Activated CD8-positive, alpha-beta T cell treated with anti-CD3 and anti-CD28 coated beads for 36 hours (primary cell): ENCODE measurements at places on chromosomes 4 and X. TPM values are rescaled to one million over a fixed set of nuclear protein-coding genes. Genes with fewer than 3 reads are reported as not detected.
A peak's percentile ranks its signal among the peaks of the same experiment; 100 is the strongest.

The ING2 gene
- 21.0 TPM for total RNA-seq

- H3K27me3 ChIP-seq, result peaks cover 7% of the 10 kb centered on the region
- no peak overlapping the region for H3K4me3 ChIP-seq
- no peaks in the 10 kb centered on the region for H3K36me3 ChIP-seq
- DNase-seq, result no peak
These were observed 264.3 kb downstream of the NPFFR2 start for GRCh38 chr4:72295966-72296557.

GRCh38 chr4:1715002-1715758 is 3.1 kb upstream of the SLBP start:
- DNase-seq, result no peak
- peaks cover 43% of the 10 kb centered on the region for H3K4me1 ChIP-seq
- H3K27me3 ChIP-seq, result no peaks in the 10 kb centered on the region

The CTAG1A gene
- total RNA-seq, result not detected

- DNase-seq, result no peak
- no peaks in the 10 kb centered on the region for H3K27me3 ChIP-seq
- peaks cover 30% of the 10 kb centered on the region for H3K36me3 ChIP-seq
- no peaks in the 10 kb centered on the region for H3K4me1 ChIP-seq
- no peak overlapping the region for H3K27ac ChIP-seq
- H3K4me3 ChIP-seq, result no peak overlapping the region
These were observed 456.6 kb downstream of the IL15 start for GRCh38 chr4:142092941-142093340.

The GAGE13 gene
- not detected for total RNA-seq

- no peak overlapping the region for H3K4me3 ChIP-seq
- DNase-seq, result no peak
- no peaks in the 10 kb centered on the region for H3K27me3 ChIP-seq
- no peak overlapping the region for H3K27ac ChIP-seq
- no peaks in the 10 kb centered on the region for H3K4me1 ChIP-seq
These were observed 5.3 kb downstream of the GPM6A start for GRCh38 chr4:175806727-175807126.

DNA sequence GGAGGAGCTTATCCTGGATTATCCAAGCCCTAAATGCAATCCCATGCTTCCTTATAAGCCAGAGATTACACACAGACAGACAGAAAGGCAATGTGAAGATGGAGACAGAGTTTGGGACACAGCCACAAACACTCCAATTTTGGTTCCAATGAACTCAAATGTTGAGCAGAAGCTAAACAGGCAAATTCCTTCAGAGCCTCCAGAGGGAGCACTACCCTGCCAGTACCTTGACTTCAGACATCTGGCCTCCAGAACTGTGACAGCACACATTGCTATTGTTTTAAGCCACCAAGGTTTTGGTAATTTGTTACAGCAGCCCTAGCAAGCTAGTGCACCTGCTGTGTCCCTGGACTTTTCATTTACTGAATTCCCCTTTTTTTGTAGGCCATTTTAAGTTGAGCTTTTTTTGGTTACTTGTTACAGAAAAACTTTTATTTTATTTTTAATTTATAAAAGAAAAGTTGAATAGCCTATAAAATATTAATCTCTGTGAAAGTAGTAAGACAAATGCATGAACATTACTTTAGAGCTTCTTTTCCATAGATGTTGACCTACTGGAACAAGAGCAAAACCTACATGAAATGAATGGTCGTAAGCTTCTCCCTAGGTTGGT is 33.4 kb upstream of the SRD5A3 start:
- peaks cover 6% of the 10 kb centered on the region for H3K4me1 ChIP-seq
- H3K36me3 ChIP-seq, result no peaks in the 10 kb centered on the region
- H3K4me3 ChIP-seq, result no peak overlapping the region
- H3K27ac ChIP-seq, result no peak overlapping the region
- peak; percentile 55 for DNase-seq

The SAP30 gene
- 41.1 TPM for total RNA-seq
